GM20000 (cell line): ENCODE measurements at places on chromosomes 1 and 21.

- no peak for DNase-seq
Measured at GRCh38 chr1:235259133-235259778, 68.7 kb downstream of the ARID4B start.

DNA sequence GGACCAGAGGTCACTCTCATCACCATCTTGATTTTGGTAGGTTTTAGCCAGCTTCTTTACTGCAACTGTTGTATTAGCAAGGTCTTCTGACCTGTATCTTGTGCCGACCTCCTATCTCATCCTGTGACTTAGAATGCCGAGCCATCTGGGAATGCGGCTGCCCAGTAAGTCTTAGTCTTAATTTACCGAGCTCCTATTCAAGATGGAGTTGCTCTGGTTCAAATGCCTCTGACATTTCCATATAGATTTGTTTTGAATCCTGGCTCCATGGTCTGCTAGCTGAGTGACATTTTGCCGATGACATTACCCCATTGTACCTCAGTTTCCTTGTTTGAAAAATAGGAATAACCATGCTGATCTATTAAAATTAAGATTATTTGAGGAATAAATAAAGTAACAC lies 193.9 kb upstream of the HMCN1 start:
- no peak for DNase-seq

- DNase-seq = no peak
Measured at GRCh38 chr21:38467911-38468310, 30.4 kb downstream of the ERG start.

DNA sequence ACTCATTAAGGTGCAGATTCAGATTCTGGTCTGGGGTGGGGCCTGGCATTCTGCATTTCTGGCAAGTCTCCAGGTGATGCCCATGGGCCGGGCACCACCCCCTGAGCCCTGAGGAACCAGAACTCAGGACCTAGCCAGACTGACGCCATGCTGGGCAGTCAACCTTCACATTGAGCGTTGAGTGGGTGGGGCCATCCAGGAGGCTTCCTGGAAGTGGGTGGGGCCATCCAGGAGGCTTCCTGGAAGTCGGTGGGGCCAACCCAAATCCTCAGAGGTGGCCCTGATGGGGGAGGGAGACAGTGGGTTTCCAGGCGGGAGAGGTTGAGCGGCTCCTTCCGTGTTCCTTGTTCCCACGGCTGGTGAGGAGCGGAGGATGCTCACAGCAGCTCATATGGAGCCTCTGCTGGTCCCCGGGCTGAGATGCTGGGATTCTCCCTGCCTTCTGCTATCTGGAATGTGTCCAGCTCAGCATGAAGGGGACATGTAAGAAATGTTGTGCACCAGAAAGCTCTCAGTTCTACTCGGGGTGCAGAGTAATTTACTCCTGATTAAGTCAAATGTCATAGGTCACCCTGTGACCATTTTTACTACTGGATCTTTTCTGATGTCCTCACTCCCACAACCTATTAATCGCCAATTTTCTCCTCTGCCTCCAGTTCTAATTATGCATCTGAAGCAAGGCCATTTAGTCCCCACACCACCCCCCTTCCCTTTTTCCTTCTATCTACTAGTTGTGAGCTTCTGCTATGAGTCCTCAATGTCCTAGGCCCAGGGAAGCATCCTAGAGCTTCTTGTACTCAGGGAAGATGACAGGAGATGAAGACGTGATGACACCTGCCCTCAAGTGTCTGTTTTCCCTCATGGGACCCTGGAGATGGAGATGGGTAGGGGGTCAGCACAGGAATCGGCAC lies 435.4 kb downstream of the PTPRU start:
- DNase-seq = no peak

DNA sequence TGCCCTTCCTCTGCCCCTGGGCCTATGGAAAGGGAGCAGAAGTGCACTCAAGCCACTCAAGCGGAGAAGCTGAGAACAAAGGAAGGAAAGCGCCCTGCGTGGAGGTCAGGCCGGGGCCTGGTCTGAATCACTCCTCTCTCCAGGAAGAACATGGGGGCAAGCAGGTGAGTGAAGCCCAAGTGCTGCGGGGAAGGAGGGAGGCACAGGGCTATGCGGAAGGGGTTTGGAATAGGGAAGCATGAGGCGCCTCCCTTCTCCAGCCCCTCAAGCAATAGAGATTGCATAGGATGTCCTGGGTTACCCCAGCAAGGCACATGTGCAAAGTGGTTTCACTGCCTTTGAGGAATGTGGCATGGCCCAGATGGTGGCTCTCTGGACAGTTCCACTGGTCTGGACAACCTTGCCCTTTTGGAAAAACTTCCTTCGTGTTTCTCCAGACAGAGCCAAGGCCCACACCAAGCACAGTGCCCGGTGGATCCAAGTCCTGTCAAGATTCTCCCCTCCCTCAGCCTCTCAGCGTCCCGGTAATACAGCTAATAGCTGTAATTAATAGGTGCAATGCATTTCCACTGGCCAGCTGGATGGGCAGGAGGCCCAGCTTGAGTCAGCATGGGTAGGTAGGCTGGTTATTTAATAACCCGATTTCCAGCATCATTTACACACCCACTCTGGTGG lies 13.7 kb downstream of the BLACAT1 start:
- no peak for DNase-seq

- no peak for DNase-seq
Measured at GRCh38 chr1:234313171-234313570, 60.1 kb upstream of the COA6 start.

DNA sequence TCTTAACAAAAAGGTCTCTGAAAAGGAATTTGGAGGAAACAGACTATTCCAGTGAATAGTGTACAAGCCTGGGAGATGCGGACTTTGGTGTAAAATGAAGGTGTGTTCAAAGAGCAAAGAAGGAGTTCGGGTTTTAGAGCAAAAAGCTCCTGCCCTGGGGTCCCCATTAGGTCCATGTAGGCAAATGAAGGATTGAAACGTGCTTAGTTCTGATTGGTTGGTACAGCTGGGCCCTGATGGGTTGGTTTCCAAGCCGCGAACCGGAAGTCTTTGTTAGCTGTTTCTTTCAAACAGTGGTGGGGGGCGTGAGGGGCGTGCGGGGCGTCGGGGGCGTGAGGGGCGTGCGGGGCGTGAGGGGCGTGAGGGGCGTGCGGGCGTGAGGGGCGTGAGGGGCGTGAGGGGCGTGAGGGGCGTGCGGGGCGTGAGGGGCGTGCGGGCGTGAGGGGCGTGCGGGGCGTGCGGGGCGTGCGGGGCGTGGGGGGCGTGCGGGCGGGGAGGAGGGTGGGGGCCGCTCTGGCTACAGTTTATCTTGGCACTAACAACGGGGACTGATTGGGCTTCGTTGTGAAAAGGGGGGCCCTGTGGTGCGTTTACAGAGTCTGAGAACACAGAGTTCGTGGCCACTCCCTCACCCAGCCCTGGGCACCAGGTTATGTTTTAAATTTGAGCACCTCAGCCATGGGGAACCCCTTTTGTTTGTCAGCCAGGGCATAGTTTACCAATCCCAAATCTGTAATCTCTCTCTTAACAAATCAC lies 29.4 kb downstream of the LRRC3 start:
- DNase-seq = no peak

GRCh38 chr1:155305881-155306391 lies 2.7 kb upstream of the FDPS start:
- DNase-seq = no peak

DNA sequence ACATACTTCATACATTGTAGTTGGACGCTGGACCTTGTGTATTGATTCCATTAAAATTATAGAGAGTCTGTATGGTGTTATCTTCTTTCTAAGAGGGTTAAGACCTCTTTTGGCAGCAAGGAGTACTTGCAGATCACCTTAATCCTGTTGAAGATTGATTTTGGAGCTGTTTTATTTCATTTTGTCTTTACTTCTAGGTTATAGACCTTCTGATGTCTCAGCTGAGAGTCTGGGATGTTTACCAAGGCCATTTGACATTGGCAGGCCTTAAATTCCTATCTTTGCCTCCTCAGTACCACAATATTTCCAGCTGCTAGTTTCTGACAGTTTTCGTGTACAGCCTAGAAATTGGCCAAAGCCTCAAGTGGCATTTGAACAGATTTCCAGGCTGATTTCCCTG lies 338.0 kb downstream of the LMO4 start:
- no peak for DNase-seq

DNA sequence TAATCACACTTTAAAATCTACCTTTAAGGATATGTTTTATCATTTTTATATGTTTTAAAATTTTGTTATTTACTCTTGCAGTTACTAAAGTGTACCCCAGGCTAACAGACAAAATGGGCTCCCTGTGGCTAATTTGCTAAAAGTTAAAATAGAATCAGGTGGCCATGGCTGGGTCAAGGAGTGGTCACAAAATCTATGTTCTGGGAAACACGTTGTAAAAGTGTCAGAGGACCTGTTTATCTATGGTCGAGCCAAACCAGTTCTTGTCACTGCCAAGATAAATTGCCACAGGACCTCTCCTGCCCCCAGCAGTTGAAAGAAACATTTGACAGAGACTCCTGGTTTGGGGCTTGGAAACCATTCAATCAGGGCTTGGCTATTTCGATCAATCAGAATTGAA lies 21.2 kb upstream of the TTLL7 start:
- DNase-seq = no peak

GRCh38 chr1:23214640-23215039 lies 2.7 kb downstream of the HTR1D start:
- DNase-seq = no peak

DNA sequence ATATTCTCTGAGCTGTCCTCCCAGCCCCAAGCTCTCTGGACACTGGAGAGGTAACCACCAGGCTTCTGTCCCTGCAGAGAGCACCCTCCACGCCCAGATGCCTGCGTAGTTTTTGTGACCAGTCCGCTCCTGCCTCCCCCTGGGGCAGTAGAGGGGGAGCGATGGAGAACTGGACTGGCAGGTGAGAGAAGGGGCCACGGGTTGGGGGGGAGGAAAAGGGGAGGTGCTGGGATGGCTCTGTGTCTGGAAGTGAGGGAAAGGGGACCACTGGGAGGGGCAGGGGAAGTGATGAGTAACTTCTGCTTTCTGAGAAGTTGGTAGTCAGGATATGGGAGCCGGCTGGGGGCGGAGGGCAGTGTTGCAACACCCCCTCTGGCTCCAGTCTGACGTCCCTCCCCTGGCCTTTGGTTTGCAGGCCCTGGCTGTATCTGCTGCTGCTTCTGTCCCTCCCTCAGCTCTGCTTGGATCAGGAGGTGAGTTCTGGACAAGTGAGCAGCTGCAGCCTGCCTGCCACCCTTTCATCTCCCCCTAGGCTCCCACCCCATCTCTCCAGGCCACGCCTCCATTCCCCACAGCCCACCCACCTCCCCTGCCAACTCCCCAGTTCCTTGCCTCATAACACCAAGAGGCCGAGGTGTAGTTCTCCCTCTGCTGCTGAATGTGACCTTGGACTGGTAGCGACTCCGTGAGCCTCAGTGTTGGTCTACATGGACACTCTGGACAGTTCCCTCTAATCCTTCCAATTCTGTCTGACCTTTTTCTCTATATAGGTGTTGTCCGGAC lies 3.1 kb downstream of the ADAMTSL4 start:
- DNase-seq = no peak

DNA sequence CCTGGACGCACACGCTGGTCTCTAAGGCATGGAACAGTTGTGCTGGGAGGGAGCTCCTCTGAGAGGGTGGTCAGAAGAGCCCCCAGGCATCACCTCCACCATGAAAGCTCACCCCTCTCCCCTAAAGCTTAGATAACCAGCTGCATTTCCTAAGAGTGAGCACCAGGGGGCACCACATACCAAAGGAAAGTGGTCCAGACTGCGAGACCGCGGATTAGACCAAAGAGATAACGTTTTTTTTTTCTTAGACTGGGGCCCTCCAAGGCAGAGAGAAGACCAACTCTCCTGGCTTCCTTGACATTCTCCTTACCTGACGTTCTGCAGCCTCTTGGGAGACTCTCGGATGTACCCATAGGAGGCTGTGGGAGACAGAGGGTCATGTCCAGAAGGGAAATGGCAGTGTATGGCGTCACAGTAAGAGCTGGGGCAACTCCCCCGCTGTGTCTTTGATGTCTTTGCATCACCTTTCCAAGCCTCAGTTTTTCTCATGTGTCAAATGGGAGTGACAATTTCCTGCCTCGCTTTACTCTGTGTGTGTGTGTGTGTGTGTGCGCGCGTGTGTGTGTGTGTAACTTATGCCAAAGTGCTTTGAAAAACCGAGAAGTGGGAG lies 12.3 kb upstream of the IFNLR1 start:
- peak; percentile 84 for DNase-seq

- DNase-seq = no peak
Measured at GRCh38 chr1:198902655-198903054, 263.8 kb downstream of the PTPRC start.

DNA sequence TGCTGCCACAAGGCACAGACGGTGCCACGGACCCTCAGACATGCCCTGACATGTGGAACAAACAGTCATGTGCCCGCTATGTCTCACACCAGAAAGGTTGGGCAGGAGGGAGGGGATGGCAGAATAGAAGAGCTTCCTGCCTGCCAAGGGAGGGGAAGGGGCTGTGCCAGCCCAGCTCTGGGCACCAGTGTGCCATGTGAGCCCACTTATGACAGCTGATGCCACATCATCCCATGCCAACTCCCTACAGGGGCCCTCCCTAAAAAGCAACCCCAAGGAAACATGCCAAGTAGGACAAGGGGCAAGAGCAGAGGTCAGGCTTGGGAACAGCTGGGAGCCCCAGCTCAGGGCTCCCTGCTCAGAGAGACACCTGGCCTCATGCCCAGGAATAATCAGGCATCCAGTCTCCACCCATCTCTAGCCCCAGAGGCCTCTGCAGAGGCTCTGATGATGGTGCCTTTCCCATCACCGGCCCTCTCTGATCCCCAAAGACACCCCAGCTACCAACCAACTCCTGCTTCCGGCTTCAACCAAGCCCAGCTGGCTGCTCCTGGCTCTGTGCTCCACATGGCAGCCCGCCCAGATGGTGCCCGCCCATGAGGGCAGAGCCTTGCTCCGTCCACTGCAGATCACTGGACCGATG lies 10.3 kb downstream of the ADGRB2 start:
- no peak for DNase-seq

DNA sequence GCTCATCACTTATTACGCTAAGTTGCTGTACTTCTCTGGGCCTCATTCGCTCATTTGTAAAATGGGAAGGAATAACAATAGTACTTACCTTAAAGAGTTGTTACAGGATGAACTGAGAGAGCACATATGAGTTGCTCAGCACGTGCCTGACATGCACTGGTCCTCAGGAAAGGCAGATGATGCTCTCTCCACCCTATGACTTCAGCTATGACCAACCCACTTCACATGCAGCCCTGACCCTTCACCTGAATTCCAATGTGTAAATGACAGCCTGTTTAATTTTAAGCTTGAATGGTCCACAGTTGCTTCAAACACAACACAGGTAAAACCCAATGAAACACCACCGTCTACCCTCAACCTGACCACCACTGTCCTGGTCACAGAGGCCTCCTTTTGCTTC lies 32.9 kb downstream of the GADD45A start:
- DNase-seq = no peak

DNA sequence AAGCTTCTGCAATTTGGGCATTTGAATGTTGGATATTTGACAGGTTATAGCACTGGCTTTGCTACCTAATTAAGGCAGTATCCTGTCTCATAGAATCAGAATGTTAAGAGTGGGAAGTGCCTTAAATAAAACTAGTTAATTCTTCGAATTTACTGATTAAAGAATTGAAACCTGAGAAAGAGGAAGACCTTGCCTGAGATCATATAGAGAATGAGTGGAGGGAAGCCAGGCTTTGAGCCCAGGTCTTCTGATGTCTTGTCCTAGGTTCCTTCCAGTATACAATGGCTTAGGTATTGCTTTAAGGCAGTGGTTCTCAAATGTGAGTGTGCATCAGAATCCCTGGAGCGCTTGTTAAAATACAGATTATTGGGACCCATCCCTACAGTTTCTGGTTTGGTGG lies 20.9 kb upstream of the SH3BGRL3 start:
- no peak for DNase-seq

GRCh38 chr1:11561740-11562139 lies 82.8 kb downstream of the DISP3 start:
- DNase-seq = no peak

GRCh38 chr1:64061430-64062104 lies 141.9 kb upstream of the UBE2U start:
- DNase-seq = no peak
